ENCODE measurements at places on chromosomes 4 and X.

- DNase-seq, result no peak
Measured at GRCh38 chr4:124307143-124307542, 405.4 kb downstream of the ANKRD50 start.

GRCh38 chr4:26233350-26233749 is 87.5 kb upstream of the RBPJ start:
- DNase-seq, result no peak

- no peak for DNase-seq
Measured at GRCh38 chr4:181258569-181258968, 984.6 kb upstream of the TENM3 start.

DNA sequence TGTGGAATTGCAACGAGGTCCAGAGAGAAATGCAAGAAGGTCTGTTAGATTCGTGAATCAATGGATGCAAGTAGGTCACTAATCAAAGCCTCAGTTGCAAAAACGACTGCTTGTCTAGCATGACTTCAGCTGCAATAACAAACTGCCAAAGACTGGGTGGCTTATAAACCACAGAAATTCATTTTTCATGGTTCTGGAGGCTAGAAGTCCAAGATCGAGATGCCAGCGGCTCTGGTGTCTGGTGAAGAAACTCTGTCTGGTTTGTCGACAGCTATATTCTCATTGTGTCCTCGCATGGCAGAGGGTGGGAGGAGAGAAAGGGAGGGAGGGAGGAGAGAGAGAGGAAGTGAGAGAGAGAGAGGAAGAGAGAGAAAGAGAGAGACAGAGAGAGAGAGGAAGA is 114.7 kb downstream of the MXRA5 start:
- DNase-seq, result no peak

DNA sequence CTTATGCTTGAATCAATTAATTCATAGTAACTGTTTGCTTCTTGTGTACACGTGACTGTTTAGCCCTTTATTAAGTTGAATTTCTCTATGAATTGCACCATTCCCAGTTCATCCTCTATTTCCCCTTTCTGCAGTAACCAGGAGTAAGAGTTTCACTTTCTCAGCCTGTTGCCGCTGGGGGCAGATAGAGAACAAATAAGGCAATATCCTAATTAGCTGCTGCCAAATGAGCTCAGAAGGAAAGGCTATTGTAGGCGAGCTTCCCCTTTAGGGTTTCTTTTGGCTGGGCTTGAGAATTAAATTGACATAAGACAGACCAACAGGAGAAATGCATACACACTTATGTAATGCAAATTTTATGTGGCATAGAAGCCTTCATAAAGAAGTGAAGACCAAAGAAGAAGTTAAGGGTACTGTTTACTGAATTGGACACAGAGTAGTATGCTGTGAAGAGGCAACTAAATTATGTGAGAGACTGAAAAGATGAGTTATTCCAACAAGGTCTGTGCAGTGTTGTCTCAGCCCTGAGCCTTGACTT is 1594.7 kb downstream of the TECRL start:
- no peak for DNase-seq

DNA sequence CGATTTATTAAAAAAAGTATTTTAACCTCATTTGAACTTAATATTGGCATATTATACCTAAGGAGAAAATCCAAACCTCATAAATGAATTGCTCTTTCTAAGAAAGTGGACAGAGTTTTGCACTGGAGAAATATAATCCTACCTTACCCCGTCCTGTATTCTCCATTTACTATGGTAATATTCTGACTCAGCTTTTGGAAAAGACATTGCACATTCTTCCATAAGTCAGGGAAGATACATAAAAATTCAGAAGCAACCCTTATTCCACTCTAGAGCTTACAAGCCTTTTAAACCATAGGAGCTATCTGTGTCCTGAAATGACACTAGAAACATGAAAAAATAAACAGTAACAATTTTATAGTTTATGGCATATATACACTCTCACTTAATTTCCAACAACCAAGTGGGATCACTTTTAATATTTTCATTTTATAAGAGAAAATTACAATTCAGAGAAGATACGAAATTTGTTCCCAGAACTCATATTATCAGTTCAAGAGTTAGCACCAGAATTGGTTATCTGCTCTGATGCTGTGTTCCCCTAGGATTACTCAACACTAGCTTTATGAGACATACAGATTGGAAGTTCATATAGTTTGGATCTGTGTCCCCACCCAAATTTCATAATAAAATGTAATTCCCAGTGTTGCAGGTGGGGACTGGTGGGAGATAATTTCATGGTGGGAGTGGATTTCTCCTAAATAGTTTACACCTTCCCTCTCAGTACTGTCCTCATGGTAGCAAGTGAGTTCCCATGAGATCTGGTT is 359.4 kb downstream of the ARAP2 start:
- DNase-seq, result no peak

- DNase-seq, result no peak
Measured at GRCh38 chr4:57492251-57492878, 382.2 kb upstream of the IGFBP7 start.

DNA sequence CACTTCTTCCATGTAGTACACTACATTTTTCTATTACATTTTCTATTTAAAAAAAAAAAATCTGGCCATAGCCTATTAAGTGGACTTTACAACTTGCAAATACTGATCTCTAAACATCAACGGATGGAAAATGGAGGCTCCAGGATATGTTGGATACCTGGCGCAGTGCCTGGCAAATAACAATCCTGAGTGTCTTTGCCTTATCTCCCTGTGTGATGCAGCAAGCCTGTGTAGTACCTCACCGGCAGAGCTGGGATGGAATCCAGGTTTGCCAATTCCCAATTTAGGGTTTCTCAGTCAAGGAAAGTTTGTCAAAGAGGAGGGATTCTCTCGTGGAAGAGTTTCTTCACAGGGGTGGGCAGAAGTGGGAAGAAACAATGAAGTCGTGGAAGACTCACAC is 93.2 kb downstream of the KDR start:
- no peak for DNase-seq

DNA sequence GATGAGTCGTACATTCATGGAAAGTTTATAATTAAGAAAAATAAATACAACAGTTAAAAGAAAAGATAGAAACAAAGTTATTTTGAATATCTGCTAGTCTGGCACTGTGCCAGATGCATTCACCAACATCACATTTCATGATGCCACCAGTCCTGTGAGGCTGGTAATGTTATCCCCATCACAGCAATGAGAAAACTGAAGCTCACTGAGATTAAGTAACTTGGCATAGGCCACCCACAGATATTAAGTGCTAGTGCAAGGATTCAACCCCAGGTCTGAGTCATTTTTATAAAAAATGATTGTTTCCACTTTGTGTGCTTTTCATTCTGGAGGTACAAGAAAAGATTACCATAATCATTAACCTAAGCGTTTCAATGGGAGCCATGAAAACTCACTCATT is 65.0 kb upstream of the IL15 start:
- DNase-seq, result no peak

- no peak for DNase-seq
Measured at GRCh38 chr4:105116616-105117319, 29.9 kb upstream of the TET2 start.

DNA sequence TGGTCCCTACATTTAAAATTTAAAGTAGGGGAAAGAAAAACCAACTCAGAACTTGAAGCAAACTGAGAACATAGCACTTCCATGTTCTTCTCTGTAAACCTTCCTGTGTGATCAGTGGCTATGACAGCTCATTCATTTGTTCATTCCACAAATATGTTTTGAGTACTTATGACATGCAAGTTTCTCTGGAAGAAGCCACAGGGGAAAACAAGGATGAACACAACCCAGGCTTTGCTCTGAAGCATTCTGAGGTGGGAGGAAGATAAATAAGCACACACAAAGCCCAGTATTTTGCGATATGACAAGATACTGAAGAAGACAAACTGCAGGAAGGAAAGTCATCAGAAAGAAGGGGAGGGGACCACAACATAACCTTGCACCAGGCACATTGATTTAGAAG is 96.4 kb downstream of the CHIC2 start:
- DNase-seq, result no peak

DNA sequence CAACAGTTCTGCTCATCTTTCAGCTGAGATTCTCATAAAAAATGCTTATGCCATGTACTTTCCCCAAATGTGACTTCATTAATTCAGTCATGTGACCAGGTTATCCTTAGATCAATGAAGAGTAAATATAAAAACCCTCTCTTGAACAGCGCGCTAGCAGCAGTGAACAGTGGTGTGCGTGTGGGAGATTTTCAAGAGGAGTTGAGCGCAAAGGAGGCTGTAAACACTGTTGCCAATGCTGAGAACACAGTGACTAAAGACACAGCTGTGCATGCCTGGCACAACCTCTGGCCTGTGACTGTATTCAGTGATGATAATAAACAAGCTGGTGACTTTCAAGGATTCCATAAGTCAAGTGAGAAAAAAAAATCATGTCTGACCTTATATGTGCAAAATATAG is 25.1 kb downstream of the MSX1 start:
- no peak for DNase-seq
